ENCODE measurements at places on chromosomes 5 and 9.
A peak's percentile ranks its signal among the peaks of the same experiment; 100 is the strongest.

- no peak for DNase-seq
These were observed 942.3 kb downstream of the TAF11L14 start for GRCh38 chr5:18576586-18576985.

GRCh38 chr5:72012906-72013305 is 94.4 kb upstream of the MAP1B start:
- DNase-seq = no peak

GRCh38 chr9:2819165-2819564 is 24.7 kb downstream of the PUM3 start:
- no peak for DNase-seq

DNA sequence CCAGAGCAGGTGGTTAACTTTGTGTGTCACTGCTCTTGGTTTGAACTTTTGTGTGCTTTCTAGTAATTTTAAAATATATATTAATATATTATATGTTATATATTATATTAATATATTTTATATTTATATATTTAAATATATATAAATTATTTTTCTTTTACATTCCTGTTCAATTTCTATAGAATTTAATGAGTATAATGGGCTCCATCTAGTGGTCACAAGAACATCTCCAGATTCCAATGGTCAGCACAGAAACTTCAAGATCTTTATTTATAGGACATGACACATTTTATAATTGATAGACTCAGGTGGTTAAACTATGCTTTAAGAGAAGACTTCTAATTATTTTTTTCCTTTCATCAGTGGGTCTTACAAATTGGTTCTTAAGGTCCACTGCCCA is 39.1 kb downstream of the COL23A1 start:
- DNase-seq = no peak

DNA sequence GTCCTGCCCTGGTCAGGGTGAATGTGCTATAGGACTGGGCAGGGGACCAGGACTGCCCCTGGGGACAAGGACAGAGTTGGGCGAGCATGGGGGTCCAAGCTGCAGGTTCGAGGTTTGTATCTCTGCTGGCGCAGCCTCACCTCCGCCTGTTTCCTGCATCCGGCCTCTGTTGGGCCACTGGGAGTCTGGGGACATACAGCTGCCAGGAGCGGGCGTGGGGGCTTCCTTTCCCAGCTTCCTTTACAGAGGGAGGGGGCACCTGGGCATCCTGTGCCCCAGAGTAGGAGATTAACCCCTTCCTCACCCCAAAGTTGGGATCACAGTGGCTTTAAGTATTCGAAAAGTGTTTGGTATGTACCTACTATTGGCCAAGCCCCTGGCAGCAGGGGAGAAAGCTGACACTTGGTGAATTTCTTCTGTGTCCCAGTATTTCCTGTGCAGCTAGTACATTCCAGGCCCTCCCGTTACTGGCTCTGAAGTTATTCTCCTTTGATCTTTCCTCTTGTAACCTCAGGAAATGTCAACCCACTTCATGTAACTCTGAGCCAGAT is 19.0 kb downstream of the OLFML2A start:
- no peak for DNase-seq

DNA sequence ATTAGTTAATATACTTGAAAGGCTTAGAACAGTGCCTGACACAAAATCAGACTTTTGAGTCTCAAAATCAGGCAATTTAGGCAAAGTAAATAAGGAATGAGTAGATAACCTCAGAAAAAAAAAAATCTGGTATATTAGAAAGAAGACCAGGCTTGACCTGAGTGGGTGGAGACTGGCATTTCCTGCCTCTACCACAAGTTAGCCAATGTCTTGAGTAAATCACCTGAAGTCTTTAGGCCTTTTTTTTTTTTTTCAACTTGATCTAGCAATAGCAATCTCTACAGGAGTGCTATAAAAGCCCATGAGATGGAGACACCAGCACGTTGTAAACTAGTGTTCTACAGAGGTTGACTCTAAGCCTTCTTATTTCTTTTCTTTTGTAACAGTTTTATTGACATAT is 104.2 kb upstream of the RASEF start:
- no peak for DNase-seq

GRCh38 chr5:157390551-157391297 is 69.3 kb upstream of the NIPAL4 start:
- DNase-seq = peak; percentile 91

DNA sequence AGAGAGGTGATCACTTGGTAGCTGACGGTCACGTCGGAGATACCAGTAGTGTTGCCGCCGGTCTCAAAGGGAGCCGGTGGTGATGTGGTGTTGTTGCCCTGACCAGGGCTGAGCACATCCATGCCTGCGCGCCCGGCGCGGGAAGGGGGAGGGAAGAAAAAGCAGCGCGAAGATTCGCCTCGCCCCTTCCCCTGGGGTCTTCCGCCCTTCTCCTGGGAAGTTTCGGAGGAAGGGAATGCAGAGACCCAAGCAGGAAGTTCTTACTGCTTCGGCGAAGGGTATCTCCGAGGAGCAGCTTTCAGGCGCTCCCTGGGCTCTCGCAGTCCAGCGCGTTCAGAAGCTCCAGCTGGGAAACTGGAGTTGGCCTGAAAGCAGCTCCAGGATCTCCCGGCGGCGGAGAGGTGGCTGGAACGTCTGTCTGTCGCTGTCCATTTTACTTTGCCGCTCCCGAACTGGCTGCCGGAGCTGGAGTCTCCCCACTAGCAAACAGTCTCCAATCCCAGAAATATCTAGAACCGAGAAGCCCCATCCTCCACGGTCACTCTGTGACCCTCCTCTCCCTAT is 565 bp downstream of the HTR1A start:
- DNase-seq = no peak

DNA sequence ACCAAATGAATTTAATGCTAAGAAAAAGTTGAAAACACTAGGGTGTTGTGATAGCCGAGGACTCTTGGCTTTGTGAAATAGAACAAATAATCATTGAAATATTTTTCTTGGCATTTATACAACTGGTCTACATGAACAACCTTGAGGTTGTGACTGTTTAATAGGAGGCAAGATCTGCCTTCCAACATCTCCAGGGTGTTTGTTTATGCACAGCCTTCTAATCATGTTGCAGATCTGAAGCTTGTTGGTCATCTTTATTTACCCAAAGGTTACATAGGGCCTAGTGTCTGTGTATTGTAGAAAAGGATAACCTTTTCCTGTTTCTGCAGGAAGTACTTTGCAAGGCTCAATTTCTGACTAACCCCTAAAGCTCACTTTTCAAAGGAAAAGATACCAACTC is 65.2 kb upstream of the RANBP3L start:
- DNase-seq = no peak

DNA sequence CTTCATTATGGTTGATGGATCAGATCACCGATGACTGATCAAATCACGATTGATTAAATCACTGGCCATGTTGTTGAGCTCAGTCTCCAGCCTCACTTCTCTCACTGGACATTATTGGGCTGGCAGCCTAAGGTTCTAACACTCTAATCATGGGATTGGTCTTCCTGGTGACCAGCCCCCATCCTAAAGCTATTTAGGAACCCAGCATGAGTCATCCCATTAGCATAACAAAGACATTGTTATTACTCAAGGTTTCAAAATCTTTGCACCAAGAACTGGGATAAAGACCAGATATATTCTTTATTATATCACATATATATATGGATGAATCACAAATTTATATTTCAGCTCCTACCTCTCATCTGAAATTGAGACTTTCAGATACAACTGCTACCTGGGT is 272.1 kb upstream of the IL12B start:
- no peak for DNase-seq

DNA sequence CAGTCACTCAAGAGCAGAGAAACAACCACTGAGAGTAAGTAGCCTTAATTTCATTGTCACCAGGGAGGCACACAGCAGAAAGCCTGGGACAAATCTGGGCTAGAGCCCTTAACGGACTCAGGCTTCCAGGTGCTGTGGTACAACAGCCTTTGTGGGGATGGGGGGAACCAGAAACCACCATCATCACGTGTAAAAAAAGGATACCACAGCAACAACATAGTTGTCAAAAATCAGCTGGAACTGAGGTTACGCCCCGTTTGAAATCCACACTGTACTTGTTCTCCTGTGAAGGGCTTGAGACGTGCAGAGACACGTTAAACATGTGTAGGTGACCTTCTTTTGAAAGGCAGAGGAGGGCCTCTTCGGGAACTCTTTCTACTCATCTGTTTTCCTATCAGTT is 16.6 kb upstream of the PLPP1 start:
- DNase-seq = no peak

DNA sequence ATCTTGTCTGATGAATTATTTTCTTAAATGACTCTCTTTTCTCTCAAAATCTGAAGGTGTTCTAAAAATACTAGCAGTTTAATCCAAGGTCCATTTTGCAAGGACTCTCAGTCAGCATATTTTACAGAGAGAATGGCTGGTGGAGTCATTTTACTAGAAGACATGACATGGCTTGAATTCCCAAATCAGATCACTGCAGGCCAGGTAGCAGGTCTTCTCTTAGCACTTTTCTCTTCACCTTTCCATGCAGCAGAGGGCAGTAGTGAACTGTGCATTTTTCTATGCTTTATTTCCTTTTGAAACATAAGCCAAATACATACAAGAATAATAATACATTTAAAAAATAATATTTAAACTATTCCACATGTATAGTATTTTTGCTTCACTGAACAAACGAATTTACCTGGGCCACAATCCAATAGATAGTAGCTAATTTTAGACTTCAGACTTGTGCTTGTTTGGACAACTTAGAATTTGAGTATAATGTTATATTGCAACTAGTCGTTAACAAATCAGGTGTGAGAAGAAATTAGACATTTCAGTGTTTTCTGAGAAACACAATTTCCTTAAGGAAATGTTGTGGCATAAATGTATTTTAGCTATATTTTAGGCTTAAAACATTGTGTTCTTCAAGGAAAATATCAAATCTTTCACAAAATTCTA is 289.4 kb upstream of the DAB2 start:
- DNase-seq = peak; percentile 29

Data from activated CD4-positive, alpha-beta memory T cell treated with anti-CD3 and anti-CD28 coated beads for 36 hours (primary cell).